ENCODE measurements at places on chromosomes 7 and 10.

- DNase-seq: no peak
These were observed 62.6 kb downstream of the PTPRN2 start for GRCh38 chr7:158524749-158525635.

GRCh38 chr10:103745341-103746247 lies 109.8 kb downstream of the SH3PXD2A start:
- no peak for DNase-seq

GRCh38 chr10:122660696-122661095 lies 39.0 kb downstream of the C10orf120 start:
- DNase-seq: no peak

- DNase-seq: peak; percentile 57
These were observed 66.0 kb downstream of the JCAD start for GRCh38 chr10:29993319-29993915.

- DNase-seq: no peak
These were observed 1.6 kb downstream of the PRR15 start for GRCh38 chr7:29565224-29565630.

DNA sequence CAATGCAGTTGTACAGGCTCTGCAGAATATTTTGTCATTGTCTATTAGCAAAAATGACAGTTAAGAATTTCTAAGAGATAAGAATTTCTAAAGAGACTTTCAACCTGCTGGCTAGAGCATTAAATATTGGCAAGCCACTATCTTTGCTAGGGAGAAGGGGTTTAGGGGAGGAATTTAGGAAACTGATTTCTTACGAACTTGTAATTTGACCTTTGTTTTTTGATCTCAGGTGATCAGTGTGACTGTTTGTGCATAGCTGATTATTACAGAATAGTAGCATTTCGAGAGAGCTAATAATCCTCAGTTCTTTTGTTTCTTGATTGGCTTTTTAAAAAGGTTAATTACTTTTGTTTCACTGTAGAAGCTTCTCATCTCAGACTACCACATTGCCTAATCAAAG lies 68.1 kb downstream of the ST7 start:
- DNase-seq: no peak

- DNase-seq: no peak
These were observed 62.3 kb downstream of the LAMB4 start for GRCh38 chr7:108067844-108068243.

- peak; percentile 1 for DNase-seq
These were observed 148.5 kb downstream of the MAPK8 start for GRCh38 chr10:48455055-48455391.

- DNase-seq: no peak
These were observed 30.0 kb downstream of the ADGRA1 start for GRCh38 chr10:133117688-133118071.

- DNase-seq: no peak
These were observed 30.0 kb upstream of the RAB11FIP2 start for GRCh38 chr10:118076705-118077104.

- no peak for DNase-seq
These were observed 81.4 kb downstream of the ATXN7L1 start for GRCh38 chr7:105794741-105795729.

GRCh38 chr7:91137153-91137787 lies 127.0 kb upstream of the FZD1 start:
- no peak for DNase-seq

DNA sequence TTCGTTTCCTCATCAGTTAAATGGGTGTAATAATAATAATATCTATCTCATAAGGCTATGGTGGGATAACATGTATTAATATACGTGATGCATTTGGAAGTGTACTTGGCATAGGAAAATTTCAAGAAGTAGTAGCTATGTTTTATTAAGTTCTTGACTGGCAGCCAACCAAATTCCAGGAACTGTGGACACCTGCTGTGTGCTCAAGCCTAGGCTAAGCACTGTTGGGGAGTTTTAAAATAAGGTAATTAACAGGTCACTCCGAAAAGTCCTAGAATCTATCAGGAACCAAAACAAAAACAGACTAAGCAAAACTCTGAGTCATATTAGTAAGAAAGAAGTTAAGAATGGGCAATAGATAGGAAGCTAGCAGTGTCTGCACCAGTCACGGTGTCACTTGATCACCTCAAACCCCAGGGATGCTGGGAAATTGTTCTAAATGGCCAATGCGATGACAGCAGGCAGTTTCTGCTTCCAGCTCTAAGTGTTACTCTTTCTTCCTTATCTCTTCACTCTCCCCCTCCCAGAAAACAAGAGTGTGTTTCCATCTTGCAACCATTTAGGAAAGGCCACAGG lies 92.0 kb upstream of the GDF10 start:
- DNase-seq: no peak

DNA sequence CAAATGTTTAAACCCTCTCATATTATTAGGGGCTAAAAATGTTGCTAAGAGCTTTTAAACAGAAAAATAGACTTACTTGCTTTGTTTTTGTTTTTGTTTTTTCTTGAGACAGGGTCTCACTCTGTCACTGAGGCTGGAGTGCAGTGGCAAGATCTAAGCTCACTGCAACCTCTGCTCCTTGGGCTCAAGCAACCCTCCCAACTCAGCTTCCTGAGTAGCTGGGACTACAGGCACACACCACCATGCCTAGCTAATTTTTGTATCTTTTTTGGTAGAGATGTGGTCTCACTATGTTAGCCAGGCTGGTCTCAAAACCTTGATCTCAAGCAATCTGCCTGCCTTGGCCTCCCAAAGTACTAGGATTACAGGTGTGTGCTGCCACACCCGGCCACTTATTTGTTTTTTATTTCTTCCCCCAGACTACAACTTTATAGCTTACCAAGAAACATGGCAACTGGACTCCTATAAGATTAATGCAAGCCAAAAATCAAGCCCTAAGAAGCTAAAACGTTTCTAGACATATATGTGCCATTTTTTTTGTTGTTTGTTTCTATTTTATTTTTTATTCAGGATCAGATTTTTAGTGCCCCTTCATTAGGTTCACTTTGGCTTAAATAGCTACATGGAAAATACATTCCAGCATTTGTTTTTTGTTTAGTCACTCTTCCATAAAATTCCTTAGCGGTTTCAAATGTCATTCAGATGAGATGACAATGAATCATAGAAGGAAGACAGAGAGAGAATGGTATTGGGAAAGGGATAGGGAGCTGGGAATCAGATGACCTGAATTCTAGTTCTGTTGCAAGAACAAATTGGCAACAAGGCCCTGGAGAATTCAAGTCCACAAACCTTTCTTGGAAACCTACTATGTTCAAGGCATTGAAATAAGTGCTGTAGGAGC lies 163.4 kb upstream of the MKLN1 start:
- DNase-seq: no peak

DNA sequence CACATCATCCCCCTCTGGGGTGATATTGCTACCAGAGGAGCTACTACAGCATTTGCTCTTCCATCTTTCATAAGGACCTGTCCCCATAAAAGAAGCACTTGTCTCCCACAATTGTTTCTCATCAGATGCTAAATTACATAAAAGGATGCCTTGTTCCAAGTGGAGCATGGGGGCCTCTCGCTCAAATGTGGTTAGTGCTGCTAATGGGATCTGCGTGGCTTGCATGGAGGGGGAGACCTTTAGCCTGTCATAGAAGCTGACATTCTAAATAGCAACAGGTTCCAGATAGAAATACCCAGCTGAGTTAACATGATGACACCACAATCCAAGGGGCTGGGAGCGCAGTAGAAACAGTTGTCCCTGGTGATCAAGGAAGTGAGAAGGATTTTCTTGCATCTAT lies 257.9 kb downstream of the SFMBT2 start:
- no peak for DNase-seq

DNA sequence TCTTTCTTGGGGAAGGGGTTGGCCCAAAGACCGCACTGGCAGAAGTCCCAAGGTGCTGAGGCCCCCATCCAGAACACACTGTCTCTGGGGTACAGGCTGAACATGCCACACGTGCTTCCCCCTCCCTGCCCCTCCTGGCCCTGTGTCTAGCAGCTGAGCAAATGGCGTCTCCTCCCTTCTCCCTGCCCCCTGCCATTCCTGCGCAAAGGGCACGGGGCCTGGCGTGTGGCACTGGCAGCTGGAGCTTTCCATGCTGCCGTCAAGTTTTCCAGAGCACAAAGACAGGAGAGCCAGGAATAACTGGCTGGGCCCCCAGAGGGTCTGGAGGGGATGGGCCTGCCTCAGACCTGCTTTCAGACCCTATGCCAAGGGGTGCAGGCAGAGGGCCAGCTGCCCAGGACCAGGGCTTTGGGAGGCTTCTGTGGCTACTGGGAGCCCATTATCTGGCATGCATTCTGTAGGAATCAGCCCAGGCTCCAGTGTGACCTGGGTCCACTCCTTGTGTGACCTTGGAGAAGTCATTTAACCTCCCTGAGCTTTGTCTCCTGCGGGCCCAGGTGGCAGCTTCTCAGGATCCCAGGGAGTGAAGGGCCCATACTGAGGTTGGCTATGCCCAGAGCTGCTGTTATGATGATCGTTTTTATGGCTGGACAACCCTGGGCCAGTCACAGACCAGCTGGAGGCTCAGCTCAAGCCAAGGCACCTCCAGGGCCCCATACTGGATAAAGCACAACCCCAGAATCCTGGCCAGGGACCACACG lies 710 bp upstream of the LDB3 start:
- no peak for DNase-seq

GRCh38 chr7:121510858-121511482 lies 114.9 kb upstream of the FAM3C start:
- no peak for DNase-seq

GRCh38 chr7:133295484-133295883 lies 42.6 kb downstream of the EXOC4 start:
- no peak for DNase-seq

- DNase-seq: no peak
These were observed 17.0 kb downstream of the PRSS2 start for GRCh38 chr7:142787783-142788182.

DNA sequence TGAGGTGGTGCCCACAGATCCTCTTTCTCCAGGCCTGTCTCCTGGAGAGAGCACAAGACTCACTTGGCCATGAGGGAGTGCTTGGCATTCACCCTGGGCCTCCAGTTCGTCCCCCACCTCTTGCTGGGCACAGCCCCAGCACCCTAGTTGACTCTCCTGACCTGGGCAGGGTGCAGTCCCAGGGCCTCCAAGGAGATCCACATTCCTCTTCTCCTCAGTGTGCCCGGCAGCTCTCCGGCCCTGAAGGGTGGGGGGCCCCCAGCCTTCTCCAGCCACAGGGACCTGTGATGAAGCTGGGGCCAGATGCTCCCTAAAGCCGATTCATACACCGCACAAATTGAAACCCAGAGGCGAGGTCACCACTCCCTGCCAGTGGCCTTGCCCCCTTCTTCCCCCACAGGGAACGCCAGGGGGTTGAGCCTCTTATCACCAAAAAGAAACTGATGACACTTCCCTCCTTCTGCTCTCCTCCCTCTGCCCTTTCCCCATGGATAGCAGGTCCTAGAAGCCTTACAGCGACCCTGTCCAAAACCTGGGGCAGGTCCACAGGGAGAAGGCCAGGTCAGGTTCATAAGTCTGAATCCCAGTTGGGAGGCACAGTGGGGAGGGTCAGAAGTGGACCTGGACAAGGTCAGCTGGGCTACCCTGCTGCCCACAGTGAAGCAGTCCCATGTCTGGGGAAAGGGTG lies 3.1 kb downstream of the EN2 start:
- no peak for DNase-seq

- no peak for DNase-seq
These were observed 23.6 kb downstream of the ZMIZ1 start for GRCh38 chr10:79092292-79092896.

- no peak for DNase-seq
These were observed 1.6 kb downstream of the VAX1 start for GRCh38 chr10:117136391-117136975.

GRCh38 chr7:36763132-36763816 lies 39.0 kb upstream of the AOAH start:
- no peak for DNase-seq

DNA sequence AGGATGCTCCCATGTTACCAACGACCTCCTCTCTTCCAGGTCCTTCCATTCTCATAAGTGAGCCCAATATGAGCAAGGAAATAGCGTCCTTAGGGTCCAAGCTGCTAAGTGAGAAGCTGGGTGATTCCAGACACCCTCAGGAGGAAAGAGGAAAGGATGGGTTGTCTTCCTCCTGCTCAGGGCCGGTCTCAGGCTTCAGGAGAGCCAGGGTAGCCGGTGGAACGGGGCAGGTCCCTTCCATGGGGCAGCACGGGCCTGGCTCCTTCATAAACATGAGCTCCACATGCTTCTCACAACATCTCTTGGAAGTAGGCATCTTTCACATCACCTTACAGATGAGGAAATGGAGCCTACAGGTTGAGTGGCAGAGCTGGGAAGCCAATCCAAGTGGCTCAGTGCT lies 12.7 kb downstream of the SLIT1 start:
- no peak for DNase-seq

DNA sequence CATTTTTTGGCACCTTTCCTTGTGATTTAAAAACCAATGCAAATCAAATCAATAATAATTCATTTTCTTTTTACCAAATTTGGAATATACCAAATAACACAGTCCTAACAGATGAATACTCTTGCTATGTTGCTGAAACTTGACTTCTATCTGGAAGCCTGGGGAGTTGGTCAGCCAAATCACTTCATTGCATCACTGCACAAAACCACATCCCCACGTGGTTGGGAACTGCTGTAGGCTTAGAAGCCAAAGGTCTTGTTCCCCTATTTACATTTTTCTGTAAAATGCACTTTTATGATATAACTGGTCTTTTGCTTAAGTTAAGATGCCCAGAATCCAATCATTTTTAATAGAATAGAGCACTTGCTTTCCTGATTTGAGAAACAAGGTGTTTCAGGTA lies 15.2 kb downstream of the GPR85 start:
- DNase-seq: no peak

- DNase-seq: no peak
These were observed 78.4 kb downstream of the CYP26A1 start for GRCh38 chr10:93152136-93152535.

DNA sequence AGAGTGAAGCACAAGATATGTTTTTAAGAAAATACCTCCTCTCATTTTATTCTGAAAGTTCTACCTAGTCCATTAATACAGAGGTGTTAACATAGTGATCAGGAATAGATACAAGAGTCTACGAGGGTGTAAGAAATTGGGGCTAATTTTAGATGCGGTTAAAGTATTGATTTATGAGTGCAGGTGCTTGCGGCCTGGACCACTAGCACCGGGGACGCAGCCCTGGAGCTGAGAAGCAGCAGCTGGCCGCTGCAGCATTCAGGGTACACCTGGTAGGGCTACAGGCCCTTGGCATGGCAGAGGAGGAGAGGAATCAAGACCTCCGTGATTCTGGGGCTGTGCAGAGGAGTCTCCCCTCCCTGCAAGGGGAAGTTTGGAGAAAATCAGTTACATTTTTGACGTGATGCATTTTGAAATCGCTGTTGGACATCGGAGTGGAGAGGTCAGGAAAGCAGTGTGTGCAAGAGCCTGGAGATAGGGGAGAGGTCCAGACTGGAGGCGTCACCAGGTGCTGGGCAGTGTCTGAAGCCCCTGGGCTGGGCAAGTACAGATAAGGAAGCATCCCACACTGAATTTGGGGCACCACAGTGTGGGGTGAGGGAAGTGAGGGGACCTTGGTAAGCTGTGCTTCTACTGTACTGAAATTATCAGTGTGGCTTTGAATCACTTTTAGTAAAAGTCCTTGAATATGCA lies 112.3 kb downstream of the VWC2 start:
- no peak for DNase-seq
